ENCODE measurements at places on chromosomes 3 and 15.
A peak's percentile ranks its signal among the peaks of the same experiment; 100 is the strongest.

GRCh38 chr3:54042259-54042823, 80.0 kb upstream of the CACNA2D3 start:
- no peak for DNase-seq

GRCh38 chr3:15276028-15276724, 56.2 kb downstream of the SH3BP5 start:
- no peak for DNase-seq

DNA sequence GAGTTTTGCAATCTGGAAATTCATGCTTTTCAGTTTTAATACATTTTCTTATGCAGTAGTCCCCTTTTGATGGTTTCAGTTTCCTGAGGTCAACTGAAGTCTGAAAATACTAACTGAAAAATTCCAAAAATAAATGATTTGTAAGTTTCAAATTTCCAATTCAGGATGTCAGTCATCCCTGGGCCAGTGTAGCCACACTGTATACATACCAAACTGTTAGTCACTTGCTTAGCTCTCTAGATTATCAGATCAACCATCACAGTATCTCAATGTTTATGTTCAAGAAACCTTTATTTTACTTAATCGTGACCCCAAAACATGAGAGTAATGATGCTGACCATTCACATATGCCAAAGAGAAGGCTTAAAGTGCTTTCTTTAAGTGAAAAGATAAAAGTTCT, 715.5 kb downstream of the GBE1 start:
- no peak for DNase-seq

DNA sequence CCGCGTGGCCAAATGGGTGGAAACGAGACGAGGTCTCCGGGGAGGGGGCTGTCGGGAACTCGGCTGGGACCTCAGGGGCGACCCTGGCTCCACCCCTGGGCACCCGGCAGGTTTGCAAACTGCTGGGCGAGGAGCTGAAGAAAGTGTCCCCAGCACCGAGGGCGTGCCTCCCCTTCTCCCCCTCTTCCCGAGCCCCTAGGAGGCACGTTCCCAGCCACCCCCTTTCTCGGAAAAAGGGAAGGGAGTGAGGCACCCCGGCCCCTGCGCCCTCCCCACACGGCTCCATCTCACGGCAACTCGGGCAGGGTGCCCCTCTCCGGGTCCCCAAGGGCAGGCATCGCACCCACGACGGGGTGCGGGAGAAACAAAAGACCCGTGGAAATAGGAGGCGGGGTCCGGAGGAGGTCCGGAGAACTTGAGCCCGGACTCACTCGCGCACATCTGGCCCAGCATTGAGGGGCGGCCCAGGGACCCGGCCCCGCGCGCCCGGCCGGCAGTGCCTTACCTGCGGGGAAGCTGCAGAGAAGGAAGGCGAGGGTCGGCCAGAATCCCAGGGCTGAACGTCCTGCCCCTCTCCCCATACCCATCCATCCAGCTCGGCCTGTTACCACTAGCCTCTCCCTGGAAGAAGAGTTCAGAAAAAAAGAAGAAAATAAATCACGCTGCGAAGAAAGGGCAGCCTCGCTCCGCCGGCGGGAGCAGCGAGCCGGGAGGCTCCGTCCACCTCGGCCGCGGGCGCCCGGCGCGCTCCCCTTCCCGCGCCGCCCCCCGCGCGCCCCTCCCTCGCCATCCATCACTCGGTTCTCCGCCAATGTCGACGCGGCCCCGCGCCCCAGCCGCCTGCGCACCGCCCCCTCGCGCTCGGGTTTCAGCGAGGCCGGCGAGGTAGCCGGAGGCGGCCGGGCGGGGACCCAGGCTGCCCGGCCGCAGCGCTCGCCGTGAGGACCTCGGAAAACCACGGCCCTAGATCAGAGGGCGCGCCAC, 16.3 kb downstream of the RGMA start:
- peak; percentile 24 for DNase-seq

- DNase-seq, result no peak
These were observed 81.8 kb downstream of the PLSCR2 start for GRCh38 chr3:146387566-146387965.

DNA sequence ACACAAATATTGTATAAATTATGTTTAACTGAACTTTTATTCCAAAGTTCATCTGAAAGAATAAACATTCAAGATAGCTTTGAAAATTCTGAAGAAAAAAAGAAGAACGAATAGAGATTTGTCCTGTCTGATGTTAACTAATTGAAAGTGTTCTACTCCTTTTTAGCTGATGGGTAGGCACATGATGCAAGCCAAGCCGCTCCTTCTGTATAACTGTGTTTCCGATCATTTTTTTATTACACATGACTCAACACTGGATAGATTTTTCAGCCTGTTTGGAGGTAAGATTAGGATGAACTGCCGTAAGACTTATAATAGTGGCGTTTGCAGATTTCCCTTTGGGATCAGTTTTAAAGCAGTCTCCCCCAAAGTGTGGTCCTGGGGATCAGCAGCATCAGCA, 19.0 kb downstream of the NSUN3 start:
- no peak for DNase-seq

- DNase-seq, result no peak
These were observed 500.9 kb downstream of the SOX2 start for GRCh38 chr3:182212479-182213076.

DNA sequence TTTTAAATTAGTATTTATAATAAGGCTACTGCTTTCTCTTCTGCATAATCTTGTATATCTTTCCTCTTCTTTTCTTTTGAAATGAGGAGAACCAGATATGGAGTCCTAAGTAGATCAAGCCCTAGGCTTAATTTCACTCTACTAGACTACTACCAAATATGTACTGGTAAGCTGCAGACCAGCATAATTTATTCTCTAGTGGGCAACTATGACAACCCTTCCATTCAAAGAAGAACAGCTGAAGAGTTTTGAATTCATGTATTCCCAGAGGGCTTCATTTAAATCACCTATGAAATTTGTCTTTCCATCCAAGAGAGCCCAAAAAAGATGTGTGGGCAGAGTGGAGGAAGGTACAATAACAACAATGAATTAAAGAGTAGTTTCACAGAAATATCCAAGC, 10.0 kb downstream of the RAD18 start:
- DNase-seq, result no peak

DNA sequence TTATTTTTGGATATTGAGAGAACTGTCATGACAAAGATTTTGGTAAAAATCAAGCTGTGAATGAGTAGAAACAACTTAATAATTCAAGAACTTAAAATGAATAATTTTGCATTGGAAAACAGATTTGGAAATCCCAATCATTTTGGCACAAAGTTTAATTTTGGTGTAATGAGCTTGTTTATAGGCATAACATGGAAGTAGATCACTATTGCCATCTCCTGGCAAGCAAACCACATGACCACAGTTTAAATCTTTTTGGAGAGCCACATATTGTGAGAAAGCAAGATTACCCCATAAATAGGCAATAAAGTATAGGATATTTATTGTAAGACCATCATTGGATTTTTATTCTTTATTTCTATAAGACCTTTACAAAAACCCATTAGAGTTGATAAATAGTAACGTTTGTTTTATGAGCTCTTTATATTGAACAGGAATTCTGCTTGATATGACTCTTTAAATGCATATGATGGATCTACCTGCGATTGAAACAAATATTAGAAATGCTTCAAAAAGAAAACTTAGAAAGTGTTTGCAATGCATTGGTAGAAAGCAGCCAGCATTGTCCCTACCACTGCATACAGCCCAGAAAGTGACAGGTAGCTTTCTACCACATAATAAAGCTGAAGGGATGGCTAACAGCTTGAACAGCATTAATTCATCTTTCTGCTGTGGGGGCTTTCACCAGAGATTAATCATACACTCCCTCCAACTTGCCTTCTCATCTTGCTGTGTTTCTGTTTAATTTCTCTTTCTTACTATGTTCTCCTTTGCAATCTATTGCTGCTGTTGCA, 766.8 kb downstream of the TBL1XR1 start:
- peak; percentile 32 for DNase-seq

DNA sequence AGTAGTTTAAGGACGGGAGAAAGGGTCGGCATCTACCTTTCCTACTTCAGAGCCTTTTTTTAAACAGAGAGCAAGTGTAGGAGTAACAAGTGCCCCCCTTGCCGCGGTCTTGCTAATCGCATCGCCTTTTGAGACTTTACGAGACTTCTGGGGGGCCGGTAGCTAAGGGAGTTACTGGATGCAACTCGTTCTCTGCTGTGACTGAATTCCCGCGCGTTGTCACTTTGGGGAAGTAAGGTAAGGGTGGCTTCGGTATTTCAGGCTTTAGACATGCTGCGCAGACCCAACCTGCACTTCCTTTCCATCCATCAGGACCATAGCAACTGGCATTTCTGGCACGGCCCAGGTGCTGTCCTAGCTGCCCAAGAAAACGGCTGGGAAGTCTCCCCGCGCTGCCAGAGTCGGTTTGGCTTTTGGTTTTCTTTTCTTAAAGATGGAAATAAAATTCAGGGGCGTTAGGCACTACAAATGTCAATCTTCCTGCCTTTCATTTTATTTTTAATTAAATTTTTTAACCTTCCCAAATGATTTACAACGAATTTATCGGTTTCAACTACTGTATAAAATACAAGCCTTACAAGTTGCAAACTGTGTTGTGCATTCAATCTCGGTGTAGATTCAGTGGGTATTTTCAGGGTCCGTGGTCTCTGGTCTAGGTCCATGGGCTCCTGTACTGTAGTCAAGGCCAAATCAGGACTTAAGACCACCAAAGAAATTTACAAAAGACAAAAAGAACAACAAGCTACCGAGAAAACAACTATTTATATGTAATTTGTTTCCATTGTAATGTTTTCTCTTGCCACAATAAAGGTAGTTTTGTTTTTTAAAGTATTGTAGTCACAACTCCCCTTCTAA, 3.5 kb downstream of the MECOM start:
- DNase-seq, result peak; percentile 19

DNA sequence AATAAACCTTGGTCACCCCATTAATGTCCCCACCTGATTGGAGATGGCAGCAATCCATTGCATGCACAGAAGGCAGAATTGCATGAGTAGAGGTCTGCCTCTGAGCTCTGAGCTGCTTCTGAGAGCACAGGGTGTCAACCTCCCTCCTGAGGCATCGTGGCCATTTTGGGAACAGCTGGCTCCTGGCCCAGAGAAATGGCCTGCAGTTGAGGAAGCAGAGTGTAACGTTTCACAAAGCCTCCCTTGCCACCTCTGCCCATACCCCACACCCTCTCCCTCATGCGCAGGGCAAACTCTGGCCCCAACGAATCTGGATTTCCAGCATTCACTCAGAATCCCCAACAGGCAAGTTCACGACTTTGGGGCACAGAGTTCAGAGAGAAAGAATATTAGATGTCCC, 198.9 kb downstream of the ADAMTS9 start:
- no peak for DNase-seq

GRCh38 chr3:85560088-85560785, 601.4 kb downstream of the CADM2 start:
- DNase-seq, result no peak

GRCh38 chr15:52408823-52409222, 113.2 kb upstream of the MYO5C start:
- DNase-seq, result no peak

- peak; percentile 13 for DNase-seq
These were observed 227.5 kb upstream of the MDFIC2 start for GRCh38 chr3:70539908-70540307.

- no peak for DNase-seq
These were observed 90.9 kb downstream of the MBNL1 start for GRCh38 chr3:152359385-152360248.

GRCh38 chr15:75861750-75862402, 18.6 kb downstream of the UBE2Q2 start:
- no peak for DNase-seq

Data from KBM-7 (cell line).